Left renal cortex interstitium (tissue), 4 donors: ENCODE measurements at places on chromosomes 5 and 9.
A peak's percentile ranks its signal among the peaks of the same experiment; 100 is the strongest.

DNA sequence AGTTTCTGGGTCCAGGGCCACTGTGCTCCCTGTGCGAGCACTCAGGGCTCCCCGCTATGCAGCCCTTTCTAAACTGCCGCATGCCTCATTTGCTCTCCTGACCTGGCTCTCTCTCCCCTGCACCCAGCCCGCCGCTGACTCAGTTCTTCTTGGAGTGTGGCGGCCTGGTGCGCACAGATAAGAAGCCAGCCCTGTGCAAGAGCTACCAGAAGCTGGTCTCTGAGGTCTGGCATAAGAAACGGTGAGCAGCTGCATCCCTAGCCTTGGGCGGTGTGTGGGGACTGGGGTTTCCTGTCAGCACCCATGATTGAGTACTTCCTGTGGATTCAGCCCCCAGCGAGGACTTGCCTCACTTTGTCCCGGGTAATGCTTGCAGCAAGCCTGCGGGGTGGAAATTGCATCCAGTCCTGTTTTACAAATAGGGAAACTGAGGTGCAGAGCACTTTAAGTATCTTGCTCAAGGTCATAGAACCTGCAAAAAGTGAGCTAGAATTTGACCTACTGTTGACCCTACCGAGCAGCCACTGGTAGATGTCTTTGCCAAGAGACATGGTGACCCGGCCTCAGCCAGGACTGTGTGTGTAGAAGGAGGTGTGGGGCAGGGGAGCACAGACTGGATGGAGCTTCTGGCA lies 27.9 kb downstream of the USP20 start:
- DNase-seq: no peak

DNA sequence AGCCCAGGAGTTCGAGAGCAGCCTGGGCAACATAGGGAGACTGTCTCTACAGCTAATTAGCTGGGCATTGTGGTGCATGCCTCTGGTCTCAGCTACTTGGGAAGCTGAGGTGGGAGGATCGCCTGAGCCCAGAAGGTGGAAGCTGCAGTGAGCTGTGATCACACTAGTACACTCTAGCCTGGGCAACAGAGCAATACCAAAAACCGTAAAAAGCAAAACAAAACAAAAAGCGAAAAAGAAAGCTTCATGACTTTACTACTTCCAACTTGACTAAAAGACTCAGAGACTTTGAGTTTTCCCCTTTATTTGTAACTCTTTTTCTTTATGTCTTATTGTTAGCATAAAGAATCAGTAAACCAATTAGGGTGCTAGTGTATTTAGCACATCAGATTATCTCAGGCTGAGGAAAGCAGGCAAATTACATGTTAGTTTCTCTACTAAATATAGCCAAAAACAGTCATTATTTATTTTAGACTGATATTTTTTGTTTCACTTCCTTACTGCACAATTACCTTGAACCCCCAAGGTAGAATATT lies 5.4 kb downstream of the RAD17 start:
- no peak for DNase-seq

- no peak for DNase-seq
Measured at GRCh38 chr5:163424836-163425235, 12.6 kb upstream of the CCNG1 start.

DNA sequence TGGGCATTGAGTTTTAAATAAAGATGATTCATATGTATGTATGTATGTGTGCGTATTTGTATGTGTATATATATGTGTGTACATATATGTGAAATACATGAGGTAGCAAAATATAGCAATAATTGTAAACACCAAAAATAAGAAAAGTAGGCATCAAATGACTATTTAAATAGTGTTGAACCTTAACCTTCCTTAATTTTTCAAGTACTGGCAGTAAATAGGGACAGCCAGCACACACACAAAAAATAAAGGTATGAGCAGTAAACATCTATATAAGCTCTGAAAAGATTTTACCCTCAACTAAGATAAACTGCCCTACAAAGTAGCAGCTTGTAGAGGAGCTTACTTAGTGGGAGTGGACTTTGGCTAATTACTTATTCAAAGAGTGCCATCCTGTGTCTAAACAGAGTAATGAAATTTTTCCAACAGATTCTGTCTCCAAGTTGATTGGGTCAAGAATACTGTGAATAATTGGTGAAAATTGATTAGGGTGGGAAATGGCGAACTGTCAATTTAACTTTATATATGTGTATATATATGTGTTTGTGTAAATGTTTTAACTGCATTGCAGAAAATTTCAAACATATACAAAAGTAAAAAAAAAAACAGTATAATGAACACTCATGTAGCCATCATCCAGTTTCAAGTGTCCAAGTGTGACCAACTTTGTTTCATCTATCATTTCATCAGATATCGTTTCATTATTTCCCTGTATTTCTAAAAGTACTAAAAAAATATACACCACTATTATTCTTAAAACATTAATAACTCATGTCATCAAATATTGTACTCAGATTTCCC lies 2.0 kb upstream of the ADAMTS6 start:
- DNase-seq: peak; percentile 52

DNA sequence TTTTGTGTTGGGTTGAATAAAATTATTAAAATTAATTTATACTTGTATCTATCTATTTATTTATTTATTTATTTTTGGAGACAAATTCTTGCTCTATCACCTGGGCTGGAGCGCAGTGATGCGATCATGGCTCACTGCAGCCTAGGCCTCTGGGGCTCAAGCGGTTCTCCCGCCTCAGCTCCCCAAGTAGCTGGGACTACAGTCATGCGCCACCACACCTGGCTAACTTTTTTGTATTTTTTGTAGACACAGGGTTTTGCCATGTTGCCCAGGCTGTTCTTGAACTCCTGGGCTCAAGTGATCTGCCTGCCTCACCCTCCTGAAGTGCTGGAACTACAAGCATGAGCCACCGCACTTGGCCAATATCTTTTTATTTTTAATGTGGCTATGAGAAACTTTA lies 134.7 kb upstream of the SPDL1 start:
- DNase-seq: no peak

DNA sequence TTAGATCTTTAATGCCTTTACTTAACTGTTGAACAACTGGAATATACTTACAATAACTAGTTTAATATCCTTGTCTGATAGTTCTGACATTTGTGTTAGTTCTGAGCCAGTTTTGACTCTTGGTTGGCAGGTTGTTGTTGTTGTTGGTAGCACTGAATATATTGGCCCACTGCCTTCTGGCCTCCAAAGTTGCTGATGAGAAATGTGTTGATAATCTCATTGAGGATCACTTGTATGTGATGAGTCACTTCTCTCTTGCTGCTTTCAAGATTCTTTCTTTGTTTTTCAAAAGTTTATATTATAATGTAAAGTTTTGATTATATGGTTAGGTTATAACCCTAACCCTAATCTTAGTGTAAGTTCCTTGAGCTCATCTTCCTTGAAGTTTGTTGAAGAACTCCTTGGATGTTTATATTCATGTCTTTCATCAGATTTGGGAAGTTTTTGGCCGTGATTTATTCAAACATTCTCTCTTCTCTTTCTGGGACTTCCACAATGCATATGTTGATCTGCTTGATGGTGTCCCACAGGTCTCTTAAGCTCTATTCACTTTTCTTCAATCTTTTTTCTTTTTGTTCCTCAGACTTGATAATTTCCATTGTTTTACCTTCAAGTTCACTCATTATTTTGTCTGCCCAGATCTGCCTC lies 149.7 kb downstream of the FGF18 start:
- DNase-seq: no peak

- DNase-seq: no peak
Measured at GRCh38 chr9:29319736-29320513, 1746.6 kb upstream of the C9orf72 start.

DNA sequence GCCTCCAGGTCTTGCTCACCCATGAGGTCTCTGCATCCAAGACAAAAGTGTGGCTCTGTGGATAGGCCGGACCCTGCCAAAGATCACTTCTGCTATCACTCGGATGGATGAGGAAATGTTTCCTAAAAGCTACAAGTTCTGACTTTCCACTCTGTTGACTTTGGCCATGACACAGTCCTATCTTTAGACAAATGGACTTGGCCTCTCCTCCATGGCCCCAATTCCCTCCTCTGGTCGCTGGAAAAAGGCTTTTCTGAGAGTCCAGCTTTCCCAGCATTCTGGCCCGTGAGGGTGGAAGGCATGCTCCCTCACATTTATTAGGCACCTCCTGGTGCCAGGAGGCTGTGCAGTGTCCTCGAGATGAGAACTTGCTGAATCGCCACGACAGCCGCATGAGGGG lies 83.1 kb downstream of the COL27A1 start:
- no peak for DNase-seq

- no peak for DNase-seq
Measured at GRCh38 chr9:98506422-98507054, 202.2 kb downstream of the GABBR2 start.

DNA sequence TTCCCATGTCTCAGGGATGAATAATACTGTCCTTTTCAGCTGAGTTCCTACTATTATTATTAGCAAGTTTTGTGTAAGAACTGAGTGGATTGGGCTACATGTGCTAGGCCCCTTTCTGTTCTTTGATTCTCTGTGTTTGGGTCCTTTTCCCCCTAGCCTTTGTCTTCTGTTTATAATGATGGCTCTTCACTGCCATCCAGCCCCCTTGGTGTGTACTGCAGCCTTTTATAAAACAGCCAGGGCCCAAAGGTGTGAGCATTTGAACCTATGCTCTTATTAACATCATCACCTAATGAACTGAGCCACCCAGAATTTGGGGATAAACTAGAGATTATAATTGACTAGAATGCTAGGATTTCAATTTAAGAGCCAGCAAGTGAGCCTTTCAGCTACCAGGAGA lies 52.6 kb downstream of the PLAC8L1 start:
- DNase-seq: no peak

DNA sequence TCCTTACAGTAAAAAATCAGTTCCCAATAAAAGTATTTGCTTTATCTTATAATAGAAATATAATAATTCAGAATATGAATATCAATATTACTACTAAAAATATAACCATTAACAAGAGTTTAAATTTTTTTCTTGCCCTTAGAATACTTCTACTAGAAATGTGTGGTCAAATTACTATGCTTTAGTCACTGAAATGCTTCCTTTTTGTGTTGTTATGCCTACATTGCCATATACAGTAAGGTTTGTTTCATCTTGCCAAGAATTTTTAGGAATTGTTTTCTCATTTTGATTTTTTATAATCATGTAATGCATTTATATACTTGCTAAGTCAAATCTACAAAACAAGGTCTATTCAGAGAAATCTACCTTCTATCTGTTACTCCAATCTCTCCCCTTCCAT lies 181.7 kb downstream of the CDK5RAP2 start:
- no peak for DNase-seq

DNA sequence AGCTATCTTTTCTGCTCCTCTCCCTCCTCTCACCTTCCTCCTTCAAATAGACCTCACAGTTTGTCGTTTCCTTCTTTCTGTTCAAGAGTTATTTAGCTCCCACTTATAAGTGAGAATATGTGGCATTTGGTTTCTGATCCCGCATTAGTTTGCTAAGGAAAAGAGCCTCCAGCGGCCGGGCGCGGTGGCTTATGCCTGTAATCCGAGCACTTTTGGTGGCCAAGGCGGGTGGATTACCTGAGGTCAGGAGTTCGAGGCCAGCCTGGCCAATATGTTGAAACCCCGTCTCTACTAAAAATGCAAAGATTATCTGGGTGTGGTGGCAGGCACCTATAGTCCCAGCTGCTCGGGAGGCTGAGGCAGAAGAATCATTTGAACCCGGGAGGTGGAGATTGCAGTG lies 2101.6 kb downstream of the MAT2B start:
- no peak for DNase-seq

GRCh38 chr5:167029488-167029887 lies 1262.0 kb upstream of the WWC1 start:
- DNase-seq: no peak

GRCh38 chr5:10286162-10286861 lies 21.4 kb downstream of the CMBL start:
- no peak for DNase-seq

DNA sequence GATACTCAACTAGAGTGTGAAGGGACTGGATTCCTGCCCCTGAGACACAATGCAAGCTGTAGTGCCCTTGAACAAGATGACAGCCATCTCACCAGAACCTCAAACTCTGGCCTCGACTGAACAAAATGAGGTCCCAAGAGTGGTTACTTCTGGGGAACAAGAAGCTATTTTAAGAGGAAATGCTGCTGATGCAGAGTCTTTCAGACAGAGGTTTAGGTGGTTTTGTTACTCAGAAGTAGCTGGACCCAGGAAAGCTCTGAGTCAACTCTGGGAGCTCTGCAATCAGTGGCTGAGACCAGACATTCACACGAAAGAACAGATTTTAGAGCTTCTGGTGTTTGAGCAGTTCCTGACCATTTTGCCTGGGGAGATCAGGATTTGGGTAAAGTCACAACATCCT lies 2.4 kb downstream of the ZNF483 start:
- no peak for DNase-seq

- no peak for DNase-seq
Measured at GRCh38 chr5:159095151-159095721, 4.5 kb downstream of the EBF1 start.

GRCh38 chr9:114958844-114959235 lies 28.4 kb upstream of the TNFSF8 start:
- no peak for DNase-seq

DNA sequence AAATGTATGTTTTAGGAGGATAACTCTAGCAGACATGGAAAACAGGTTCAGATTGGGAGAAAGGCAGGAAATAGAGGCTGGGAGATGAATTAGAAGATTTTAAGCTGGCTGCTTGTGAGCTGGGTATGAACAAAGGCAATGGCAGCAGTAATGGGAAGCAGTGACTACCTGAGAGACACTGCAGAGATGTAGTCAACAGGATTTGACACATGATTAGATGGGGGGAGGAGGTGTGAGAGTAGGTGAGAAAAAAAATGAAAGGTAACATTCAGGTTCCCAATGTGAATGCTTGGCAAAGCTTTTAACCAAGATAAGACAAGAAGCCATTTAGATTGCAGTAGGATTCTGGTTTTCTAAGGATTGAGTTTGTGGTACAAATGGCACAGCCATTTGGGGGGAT lies 22.8 kb upstream of the IFNE start:
- DNase-seq: no peak

GRCh38 chr9:82911996-82912395 lies 150.9 kb downstream of the RASEF start:
- DNase-seq: no peak

DNA sequence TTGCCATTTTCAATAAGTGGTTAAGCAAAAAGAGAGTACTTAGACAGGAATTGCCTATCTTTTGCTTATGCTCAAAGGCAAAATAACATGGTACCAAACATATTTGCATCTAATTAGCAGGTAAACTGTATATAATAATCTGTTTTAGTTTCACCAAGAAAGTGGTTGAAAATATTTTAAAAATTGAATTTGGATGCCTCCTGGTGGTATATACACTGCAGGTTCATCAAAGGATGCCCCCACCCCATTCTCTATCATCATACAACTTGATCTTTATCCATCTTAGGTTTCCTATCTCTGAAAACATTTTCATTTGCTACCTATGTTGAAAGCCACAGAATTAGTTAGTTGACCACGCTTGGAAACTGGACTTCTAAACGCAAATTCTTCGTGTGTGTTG lies 47.0 kb upstream of the MROH2B start:
- no peak for DNase-seq
